ENCODE measurements at places on chromosomes 6 and 20.

- DNase-seq = no peak
Measured at GRCh38 chr6:45758787-45759471, 256.7 kb downstream of the CLIC5 start.

GRCh38 chr20:46458866-46459750 lies 52.7 kb upstream of the ELMO2 start:
- DNase-seq = peak; percentile 24

DNA sequence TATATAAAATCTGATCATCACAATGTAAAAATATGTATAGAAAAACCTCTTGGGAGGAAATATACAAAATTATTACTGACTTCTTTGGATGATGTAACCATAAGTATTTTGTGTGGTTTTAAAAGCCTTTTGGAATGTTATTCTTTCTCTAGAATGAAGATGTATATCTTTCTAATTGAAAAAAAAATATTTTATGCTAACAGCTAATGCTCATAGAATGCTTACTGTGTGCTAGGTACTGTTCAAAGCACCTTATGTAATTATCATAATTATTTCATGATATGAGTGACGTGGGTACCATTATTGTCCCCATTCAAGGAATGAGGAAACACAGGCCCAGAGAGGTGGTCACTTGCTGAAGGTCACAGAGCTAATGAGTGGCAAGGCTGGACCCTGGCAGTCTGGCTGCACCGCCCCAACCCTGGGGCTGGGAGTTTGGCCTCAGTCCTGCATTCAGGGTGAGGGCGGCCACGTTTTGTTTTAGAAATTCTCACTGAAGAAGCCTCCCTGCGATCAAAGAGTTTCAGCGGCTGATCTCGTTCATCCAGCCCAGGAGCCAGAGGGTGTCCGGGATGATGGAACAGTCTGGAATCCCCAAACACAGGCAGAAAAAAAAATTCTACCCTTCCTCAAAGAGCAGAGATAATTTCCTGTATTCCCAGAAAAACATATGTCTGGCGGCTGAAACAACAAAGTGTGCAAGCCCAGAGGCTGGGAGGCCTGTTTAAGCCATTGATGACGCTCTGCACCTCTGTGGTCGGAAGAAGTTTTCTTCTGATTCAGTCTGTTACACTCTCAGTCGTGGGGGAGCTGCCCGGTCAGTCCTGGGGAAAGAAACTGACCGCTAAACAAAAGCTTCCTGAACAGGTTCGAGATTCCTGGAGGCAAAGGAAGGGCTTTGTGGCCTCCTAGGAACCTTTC lies 37.3 kb downstream of the TFEB start:
- DNase-seq = no peak

GRCh38 chr6:46323312-46323965 lies 152.7 kb upstream of the ENPP5 start:
- DNase-seq = no peak

- no peak for DNase-seq
Measured at GRCh38 chr20:63032861-63033793, 26.4 kb upstream of the BHLHE23 start.

Data from stimulated activated CD4-positive, alpha-beta T cell treated with anti-CD3 and anti-CD28 coated beads, Interleukin-1b, Interleukin-23, amount 100 ng/mL, for 24 hours (primary cell).